Mesothelial cell of epicardium (in vitro differentiated cells): ENCODE measurements at places on chromosomes 5 and 9. TPM values are rescaled to one million over a fixed set of nuclear protein-coding genes. Genes with fewer than 3 reads are reported as not detected.

DNA sequence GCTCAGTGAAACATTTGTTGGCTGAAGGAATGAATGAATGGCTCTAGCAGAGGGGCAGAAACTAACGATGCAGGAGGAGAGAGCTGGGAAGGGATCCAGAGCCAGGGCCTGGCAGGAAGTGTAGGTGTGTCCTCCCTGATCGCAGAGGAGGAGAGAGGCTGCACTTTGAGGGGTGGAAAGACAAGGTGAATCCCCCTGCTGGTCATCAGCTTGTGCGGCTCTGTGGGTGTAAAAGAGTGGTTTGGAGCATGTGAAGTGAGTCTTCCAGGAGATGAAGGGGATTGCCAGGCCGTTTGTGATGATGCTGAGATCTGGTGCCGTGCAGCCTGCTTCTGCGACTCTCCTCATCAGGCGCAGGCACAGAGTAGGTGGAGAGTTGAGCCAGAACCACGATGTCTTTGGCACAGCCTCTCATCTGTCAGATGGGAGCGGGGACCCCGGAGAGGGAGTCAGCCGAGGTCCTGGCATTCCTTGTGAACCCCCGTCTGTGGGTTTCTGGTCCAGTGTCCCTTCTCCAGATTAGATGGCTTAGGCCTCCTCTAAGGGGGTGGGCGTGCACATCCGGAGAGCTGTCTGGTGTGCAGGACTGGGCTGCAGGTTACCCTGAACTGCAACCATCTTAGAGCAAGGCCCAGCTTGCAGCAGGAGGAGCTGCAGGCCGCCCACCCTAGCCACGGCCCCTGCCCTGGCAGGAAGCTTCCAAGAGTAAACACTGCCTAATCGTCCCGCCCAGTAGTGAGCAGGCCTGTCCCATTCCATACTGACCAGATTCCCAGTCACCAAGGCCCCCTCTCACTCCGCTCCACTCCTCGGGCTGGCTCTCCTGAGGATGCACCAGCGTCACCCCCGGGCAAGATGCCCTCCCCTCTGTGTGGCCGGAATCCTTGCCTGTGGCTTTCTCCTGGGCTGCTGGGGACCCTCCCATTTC lies at the start of gene ADAMTS13:
TSS of gene ADAMTS13 (plus strand) at position 753 of the 928 bp plus-strand sequence. CDS start at position 830, 77 bp downstream.
- peaks cover 2% of the 10 kb centered on the region for H3K27me3 ChIP-seq
- no peak for DNase-seq
- peaks cover 16% of the 10 kb centered on the region for H3K4me1 ChIP-seq
- no peak within 1 kb of the TSS for H3K27ac ChIP-seq
- no peak within 1 kb of the TSS for H3K4me3 ChIP-seq

DNA sequence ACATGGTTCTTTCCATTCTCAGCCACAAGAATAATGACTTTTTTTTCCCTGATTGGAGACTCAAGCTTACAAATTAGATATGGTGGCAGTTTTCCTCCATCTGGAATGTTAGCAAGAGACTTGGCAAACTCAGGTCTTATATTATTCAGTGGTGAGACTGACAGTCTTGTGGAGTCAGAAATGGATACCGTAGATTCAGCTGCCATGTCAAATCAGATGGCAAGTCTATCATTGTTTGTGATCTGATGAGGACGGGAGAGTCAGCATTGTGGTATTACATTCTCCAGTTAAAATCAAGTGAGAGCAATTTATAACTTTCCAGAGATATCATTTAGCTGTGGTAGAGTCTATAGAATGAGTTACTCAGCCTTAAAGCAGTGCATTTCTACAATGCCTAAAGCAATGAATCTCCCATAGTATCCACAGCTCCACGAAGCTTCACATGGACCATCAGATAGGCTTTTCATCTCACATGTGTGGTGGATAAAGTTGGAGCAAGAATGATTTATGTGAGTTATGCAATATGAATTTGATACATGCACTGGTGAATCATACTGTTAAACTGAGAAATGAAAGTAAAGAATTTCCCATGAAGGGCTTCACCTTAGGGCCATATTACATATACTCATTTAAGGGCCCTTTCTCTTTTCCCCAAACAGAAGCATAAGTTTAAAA lies 430.6 kb downstream of the ZNF608 start:
- no peak for DNase-seq
- peaks cover 5% of the 10 kb centered on the region for H3K4me1 ChIP-seq
- no peak overlapping the region for H3K27ac ChIP-seq
- no peak overlapping the region for H3K4me3 ChIP-seq

Gene HTR4
- total RNA-seq: 0.27 to 0.41 TPM (median 0.33 TPM) in 3 replicates

Gene IFNA21
- not detected in 3 replicates for total RNA-seq

- no peak overlapping the region for H3K4me3 ChIP-seq
- DNase-seq: no peak
- H3K27ac ChIP-seq: no peak overlapping the region
- H3K4me1 ChIP-seq: no peaks in the 10 kb centered on the region
- no peaks in the 10 kb centered on the region for H3K36me3 ChIP-seq
- peaks cover 13% of the 10 kb centered on the region for H3K27me3 ChIP-seq
Measured at GRCh38 chr5:8340261-8340660, 471.3 kb downstream of the MTRR start.

DNA sequence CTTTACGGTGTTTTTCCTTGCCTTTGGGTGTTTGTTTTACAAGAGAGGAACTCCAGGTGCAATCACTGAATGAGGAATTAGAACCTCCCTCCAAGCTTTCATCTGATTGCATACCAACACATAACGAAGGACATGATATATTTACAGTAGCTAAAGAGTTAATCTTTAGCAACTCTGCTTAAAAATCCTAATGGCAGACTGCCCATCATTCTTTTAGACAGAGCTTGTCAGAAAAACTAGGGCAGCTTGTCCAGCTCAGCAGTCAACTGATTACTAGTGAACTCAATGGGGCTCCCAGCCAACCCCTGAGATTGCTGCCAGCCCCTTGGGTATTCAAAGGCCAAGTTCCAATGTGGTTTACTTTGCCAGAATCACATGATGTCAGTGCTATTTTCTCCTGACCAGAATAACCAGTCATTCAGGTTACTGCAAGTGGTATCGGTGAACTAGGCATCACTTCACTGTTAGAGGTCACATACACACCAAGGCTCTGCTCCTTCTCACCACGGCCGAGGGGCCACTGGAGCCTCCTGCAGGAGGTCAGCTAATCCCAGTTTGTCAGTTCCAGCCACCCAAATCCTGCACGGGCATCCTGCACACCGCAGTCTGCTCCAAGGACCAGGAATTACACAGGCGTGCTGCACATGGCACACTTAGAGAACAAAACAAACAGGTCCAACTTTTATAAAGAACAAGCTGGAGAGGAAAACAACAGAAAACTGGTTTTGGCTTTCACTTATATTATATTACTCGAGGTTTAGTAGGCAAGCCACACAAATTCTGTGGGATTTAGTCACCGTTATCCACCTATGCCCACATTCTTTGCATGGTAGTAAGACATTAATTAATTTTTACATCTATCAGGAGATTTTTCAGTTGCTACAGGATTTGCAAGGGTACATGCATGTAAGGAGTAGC lies 62.5 kb downstream of the NFIB start:
- peak overlapping the region; percentile 6 for H3K4me3 ChIP-seq
- DNase-seq: peak; percentile 49
- H3K4me1 ChIP-seq: peaks cover 78% of the 10 kb centered on the region
- peaks cover 13% of the 10 kb centered on the region for H3K36me3 ChIP-seq
- peak overlapping the region; percentile 95 for H3K27ac ChIP-seq

Gene ENTR1
- 67.3 to 72.1 TPM (median 71.9 TPM) in 3 replicates for total RNA-seq

Gene TLX3
- total RNA-seq: not detected in 3 replicates

Gene SLC12A7
- total RNA-seq: 33.5 to 34.9 TPM (median 33.6 TPM) in 3 replicates

DNA sequence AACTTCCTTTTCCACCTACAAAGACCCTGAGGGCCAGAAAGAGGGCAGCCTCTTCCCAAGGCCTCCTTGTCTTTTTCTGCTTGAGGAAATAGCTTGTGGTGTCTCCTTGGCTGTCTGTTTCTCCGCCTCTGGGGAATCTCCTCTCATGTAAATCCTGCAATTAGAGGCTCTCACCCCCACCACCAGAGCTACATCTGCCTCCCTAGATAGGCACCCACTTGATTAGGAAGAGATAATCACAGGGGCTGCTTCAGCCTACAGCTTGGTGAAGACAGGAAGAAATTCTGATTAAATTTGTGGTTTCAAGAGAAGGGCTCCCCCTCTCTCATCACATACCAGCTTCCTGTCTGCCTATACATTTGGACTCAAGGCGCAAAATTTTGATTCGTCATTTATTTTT lies 75.6 kb downstream of the TLR4 start:
- H3K4me1 ChIP-seq: no peaks in the 10 kb centered on the region
- H3K27ac ChIP-seq: no peak overlapping the region
- no peak for DNase-seq
- no peaks in the 10 kb centered on the region for H3K36me3 ChIP-seq
- peaks cover 23% of the 10 kb centered on the region for H3K27me3 ChIP-seq

- H3K27me3 ChIP-seq: no peaks in the 10 kb centered on the region
- peaks cover 8% of the 10 kb centered on the region for H3K36me3 ChIP-seq
- H3K27ac ChIP-seq: no peak overlapping the region
- H3K4me1 ChIP-seq: peaks cover 12% of the 10 kb centered on the region
- no peak overlapping the region for H3K4me3 ChIP-seq
Measured at GRCh38 chr9:127549751-127550150, 62.3 kb upstream of the STXBP1 start.

Gene GPX8
- 86.4 to 90.3 TPM (median 86.8 TPM) in 3 replicates for total RNA-seq

Gene SPAG8
- total RNA-seq: 0.89 to 1.6 TPM (median 1.4 TPM) in 3 replicates

DNA sequence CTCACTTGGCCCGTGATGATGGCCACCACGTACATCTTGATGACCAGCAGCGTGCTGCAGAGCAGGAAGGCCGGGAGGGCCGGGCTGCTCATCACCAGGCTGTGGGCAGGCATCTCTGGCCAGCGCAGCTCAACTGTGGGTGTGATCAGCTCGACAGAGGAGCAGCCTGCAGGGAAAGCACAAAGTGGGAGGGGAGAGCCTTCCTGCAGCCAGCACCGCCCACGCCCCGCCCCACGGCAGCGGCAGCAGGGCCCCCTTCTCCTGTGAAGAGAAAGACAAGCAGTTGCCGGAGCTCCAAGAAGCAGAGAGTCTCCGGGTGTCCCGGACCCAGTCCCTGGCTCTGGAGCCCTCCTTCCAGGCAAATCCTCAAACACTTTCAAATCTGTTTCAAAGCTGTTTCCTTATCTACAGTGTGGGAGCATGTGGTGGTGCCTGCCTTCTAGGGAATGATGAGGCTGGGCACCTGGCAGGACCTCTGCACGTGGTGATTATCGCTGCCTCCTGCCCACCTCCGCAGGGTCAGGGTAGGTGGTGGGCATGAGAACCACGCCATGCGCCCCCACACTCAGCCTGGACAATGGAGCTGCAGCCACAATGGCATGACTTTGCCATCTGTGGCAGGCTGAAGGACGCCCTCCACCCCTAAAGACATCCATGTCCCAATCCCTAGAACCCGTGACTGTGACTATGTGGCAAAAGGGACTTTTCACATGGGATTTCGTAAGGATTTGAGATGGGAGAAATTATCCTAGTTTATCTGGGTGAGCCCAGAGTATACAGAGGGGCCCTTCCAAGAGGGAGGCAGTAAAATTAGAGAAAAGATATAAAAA lies at the start of gene PTGES:
TSS of gene PTGES (minus strand) at position 143 of the 830 bp plus-strand sequence. CDS start at position 113, 30 bp downstream.
- peak within 1 kb of the TSS; percentile 85 for H3K27ac ChIP-seq
- H3K4me3 ChIP-seq: peak within 1 kb of the TSS; percentile 75
- H3K4me1 ChIP-seq: peaks cover 35% of the 10 kb centered on the region

- H3K36me3 ChIP-seq: no peaks in the 10 kb centered on the region
- no peak overlapping the region for H3K4me3 ChIP-seq
- H3K4me1 ChIP-seq: peaks cover 10% of the 10 kb centered on the region
- no peak for DNase-seq
- H3K27ac ChIP-seq: no peak overlapping the region
Measured at GRCh38 chr5:54227109-54227508, 83.3 kb downstream of the ARL15 start.

DNA sequence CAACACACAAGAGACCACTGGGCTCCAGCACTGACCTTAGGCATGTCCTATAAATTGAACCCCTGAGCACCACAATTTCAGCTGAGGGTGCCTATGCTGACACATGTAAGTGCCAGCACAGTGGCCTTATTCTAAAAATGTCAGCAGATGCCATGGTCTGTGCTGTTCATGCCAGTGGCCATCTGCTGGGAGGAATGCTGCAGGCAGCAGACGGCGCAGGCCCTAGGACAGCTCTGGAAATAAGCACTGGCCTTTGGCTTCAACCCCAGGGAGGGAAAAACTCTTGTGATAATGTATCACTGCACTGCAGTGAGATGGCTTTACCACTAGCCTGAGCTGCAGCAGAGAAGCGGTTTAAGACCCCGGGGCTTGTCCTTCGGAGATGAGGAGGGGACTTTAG lies 98.5 kb downstream of the SYK start:
- H3K36me3 ChIP-seq: peaks cover 4% of the 10 kb centered on the region
- no peak overlapping the region for H3K4me3 ChIP-seq
- H3K27ac ChIP-seq: no peak overlapping the region
- no peaks in the 10 kb centered on the region for H3K4me1 ChIP-seq

- no peaks in the 10 kb centered on the region for H3K4me1 ChIP-seq
- peaks cover 4% of the 10 kb centered on the region for H3K36me3 ChIP-seq
- H3K4me3 ChIP-seq: no peak overlapping the region
- no peaks in the 10 kb centered on the region for H3K27me3 ChIP-seq
- H3K27ac ChIP-seq: no peak overlapping the region
Measured at GRCh38 chr9:85453850-85454249, 287.9 kb downstream of the AGTPBP1 start.

Gene ADAMTS12
- total RNA-seq: 13.5 to 14.0 TPM (median 13.9 TPM) in 3 replicates

GRCh38 chr9:100290714-100291113 lies 62.0 kb downstream of the TEX10 start:
- DNase-seq: no peak
- no peaks in the 10 kb centered on the region for H3K4me1 ChIP-seq
- H3K36me3 ChIP-seq: peaks cover 76% of the 10 kb centered on the region
- no peak overlapping the region for H3K4me3 ChIP-seq
- no peak overlapping the region for H3K27ac ChIP-seq
- H3K27me3 ChIP-seq: no peaks in the 10 kb centered on the region

Gene MYORG
- total RNA-seq: 4.2 to 5.5 TPM (median 4.9 TPM) in 3 replicates

- H3K27ac ChIP-seq: no peak overlapping the region
- no peak for DNase-seq
Measured at GRCh38 chr9:114769624-114770023, 36.2 kb downstream of the TNFSF15 start.

GRCh38 chr9:8188723-8189407 lies 389.3 kb upstream of the DMAC1 start:
- H3K27ac ChIP-seq: no peak overlapping the region
- H3K4me3 ChIP-seq: no peak overlapping the region
- no peaks in the 10 kb centered on the region for H3K4me1 ChIP-seq
- no peaks in the 10 kb centered on the region for H3K27me3 ChIP-seq

Gene FGF10
- 0.22 to 0.31 TPM in 2 of 3 replicates, not detected in the other for total RNA-seq

DNA sequence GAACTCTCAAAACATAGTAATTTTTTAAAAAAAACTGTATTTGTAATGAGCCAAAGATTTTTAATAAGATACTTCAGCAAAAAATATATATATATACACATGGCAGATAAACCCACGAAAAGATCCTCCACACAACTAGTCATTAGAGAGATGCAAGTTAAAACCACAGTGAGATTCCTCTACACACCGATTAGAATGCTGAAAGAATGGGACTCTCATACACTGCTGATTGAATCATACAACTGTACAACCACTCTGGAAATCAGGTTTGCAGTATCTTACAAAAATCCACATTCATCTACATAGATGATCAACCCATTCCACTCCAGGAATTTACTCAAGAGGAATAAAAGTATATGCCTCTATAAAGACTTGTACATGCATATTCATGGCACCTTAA lies 43.7 kb downstream of the RASEF start:
- no peak for DNase-seq
- H3K36me3 ChIP-seq: peaks cover 14% of the 10 kb centered on the region
- no peak overlapping the region for H3K4me3 ChIP-seq
- no peak overlapping the region for H3K27ac ChIP-seq
- no peaks in the 10 kb centered on the region for H3K27me3 ChIP-seq

Gene SEMA6A
- total RNA-seq: 129 to 138 TPM (median 132 TPM) in 3 replicates

GRCh38 chr5:98581112-98581997 lies 192.1 kb upstream of the RGMB start:
- H3K27me3 ChIP-seq: no peaks in the 10 kb centered on the region
- H3K4me3 ChIP-seq: no peak overlapping the region
- DNase-seq: no peak
- H3K4me1 ChIP-seq: peaks cover 3% of the 10 kb centered on the region

GRCh38 chr5:131509801-131510200 lies 125.2 kb downstream of the RAPGEF6 start:
- H3K27ac ChIP-seq: no peak overlapping the region
- H3K27me3 ChIP-seq: no peaks in the 10 kb centered on the region
- no peak for DNase-seq
